ENCODE measurements at places on chromosomes 13 and 19. TPM values are rescaled to one million over a fixed set of nuclear protein-coding genes. Genes with fewer than 3 reads are reported as not detected.

- H3K27ac ChIP-seq = no peak overlapping the region
- H3K4me1 ChIP-seq = no peaks in the 10 kb centered on the region
- no peak overlapping the region for H3K4me3 ChIP-seq
- H3K27me3 ChIP-seq = no peaks in the 10 kb centered on the region
- H3K36me3 ChIP-seq = no peaks in the 10 kb centered on the region
- DNase-seq = no peak
These were observed 99.0 kb upstream of the MRI1 start for GRCh38 chr19:13665125-13665905.

GRCh38 chr19:14048443-14049153, 13.3 kb downstream of the PALM3 start:
- no peaks in the 10 kb centered on the region for H3K4me1 ChIP-seq
- H3K27me3 ChIP-seq = no peaks in the 10 kb centered on the region
- H3K4me3 ChIP-seq = no peak overlapping the region

TMEM190 gene
- total RNA-seq = 0.33 TPM

DNA sequence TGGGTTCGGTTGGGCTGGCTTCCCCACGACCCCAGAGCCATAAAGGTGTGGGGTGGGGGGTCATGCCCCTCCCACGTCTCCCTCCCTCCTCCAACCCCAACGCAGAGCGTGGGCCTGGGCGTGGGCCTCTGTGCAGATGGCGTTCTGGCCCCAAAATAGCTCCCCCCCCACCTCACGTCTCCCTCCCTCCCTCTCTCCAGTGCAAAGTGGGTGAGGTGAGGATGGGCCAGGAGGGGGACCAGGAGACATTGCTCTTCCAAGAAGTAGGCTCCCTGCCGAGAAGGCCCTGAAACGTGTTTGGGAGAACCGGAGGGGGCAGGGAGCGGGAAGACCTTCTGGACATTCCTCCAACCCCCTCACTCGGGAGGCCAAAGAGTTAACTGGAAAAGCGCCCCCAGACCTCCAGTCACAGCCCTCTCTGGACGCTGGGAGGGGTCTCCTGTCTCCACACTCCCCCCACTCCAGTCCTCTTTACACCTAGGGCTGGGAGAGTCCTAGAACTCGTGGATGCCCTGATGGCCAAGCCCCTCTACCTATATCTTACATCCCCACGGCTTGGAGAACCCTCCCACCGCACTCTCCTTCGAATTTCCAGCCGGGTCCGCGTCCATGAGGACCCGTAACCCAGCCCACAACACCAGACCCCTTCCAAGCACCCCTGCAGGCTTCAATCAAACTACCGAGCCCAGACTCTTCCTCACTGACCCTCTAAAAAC, 855 bp downstream of the UNC13A start:
- H3K27ac ChIP-seq = peak overlapping the region; percentile 93
- H3K4me3 ChIP-seq = peak overlapping the region; percentile 99
- peaks cover 3% of the 10 kb centered on the region for H3K36me3 ChIP-seq
- peak; percentile 59 for DNase-seq
- H3K4me1 ChIP-seq = peaks cover 18% of the 10 kb centered on the region

UBL5 gene
- total RNA-seq = 411 TPM

EXOC3L2 gene
- 2.7 TPM for total RNA-seq

UNC13A gene
- 42.9 TPM for total RNA-seq

- H3K27ac ChIP-seq = peak overlapping the region; percentile 99
- no peaks in the 10 kb centered on the region for H3K27me3 ChIP-seq
- no peak overlapping the region for H3K4me3 ChIP-seq
- no peak for DNase-seq
These were observed 6.2 kb downstream of the ZC3H4 start for GRCh38 chr19:47107202-47107952.

C13orf42 gene
- 7.0 TPM for total RNA-seq

DNA sequence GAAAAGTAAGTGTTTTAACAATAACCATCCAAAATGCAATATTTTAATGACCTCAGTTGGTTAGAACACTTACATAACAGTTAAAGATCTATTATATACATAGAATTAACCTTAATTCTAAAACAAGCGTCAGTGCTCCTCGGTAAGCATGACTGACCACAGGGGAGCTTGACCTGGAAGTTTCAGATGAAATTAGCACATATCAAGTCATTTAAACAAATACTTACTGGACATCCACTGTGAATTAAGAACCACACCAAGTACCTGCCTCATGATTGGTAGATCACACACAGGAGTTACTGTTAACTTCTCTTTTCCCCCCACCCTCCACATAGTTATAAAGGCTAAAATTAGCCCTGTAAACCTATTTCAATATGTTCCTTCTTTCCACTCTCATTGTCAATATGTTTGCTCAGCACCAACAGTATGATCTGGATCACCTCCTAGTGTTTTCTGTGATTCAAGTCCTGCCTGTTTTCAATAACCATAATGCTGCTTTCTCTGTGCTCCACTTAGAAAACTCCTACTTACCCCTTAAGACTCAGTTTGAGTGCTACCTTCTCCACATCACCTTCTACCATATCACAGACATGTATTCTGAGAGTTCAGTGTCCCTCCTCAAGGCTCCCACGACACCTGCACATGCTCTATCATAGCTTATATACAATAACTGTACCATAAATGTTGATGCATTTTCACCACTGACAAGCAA, 209.0 kb downstream of the VWA8 start:
- no peak for DNase-seq
- no peaks in the 10 kb centered on the region for H3K4me1 ChIP-seq
- H3K4me3 ChIP-seq = no peak overlapping the region
- peaks cover 45% of the 10 kb centered on the region for H3K36me3 ChIP-seq
- H3K27ac ChIP-seq = no peak overlapping the region

- peak within 1 kb of the TSS; percentile 89 for H3K4me3 ChIP-seq
- no peaks in the 10 kb centered on the region for H3K27me3 ChIP-seq
- H3K4me1 ChIP-seq = peaks cover 31% of the 10 kb centered on the region
- peak; percentile 100 for DNase-seq
- peak within 1 kb of the TSS; percentile 95 for H3K27ac ChIP-seq
- H3K36me3 ChIP-seq = peaks cover 8% of the 10 kb centered on the region
These were observed at the start of gene DDA1 for GRCh38 chr19:17309198-17309964. DDA1 (plus strand) TSS chr19:17309563; CDS start chr19:17309655, 92 bp downstream.

DDX39A gene
- 105 TPM for total RNA-seq

YJEFN3 gene
- total RNA-seq = 11.9 TPM

POU4F1 gene
- total RNA-seq = 0.11 TPM

DNA sequence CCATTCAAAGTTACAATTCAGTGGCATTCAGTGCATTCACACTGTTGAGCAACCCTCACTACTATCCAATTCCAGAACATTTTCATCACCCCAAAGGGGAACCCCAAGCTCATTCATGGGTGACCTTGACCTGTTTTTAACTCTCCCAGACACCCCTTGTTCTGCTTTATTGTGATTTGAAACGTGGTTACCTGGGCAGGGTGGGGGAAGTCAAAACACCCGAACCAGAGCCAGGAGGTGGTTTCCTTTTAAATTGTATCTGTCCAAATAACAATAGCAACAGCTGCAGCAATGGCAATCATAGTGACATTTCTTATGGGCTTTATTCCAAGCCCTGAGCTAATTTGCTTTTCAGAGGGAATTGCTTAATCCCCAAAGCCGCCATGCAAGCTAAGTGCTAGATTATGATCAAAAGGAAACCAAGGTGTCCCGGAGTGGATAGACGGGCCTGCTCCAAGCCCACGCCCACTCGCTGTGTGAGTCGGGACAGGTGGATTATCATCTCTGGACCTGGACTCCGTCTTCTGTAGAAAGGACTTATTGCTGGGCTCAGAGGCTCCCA, 6.1 kb downstream of the PTGIR start:
- peaks cover 14% of the 10 kb centered on the region for H3K4me1 ChIP-seq
- peaks cover 3% of the 10 kb centered on the region for H3K27me3 ChIP-seq
- no peak for DNase-seq

VSTM1 gene
- total RNA-seq = not detected

PTH2 gene
- 1.7 TPM for total RNA-seq

DNA sequence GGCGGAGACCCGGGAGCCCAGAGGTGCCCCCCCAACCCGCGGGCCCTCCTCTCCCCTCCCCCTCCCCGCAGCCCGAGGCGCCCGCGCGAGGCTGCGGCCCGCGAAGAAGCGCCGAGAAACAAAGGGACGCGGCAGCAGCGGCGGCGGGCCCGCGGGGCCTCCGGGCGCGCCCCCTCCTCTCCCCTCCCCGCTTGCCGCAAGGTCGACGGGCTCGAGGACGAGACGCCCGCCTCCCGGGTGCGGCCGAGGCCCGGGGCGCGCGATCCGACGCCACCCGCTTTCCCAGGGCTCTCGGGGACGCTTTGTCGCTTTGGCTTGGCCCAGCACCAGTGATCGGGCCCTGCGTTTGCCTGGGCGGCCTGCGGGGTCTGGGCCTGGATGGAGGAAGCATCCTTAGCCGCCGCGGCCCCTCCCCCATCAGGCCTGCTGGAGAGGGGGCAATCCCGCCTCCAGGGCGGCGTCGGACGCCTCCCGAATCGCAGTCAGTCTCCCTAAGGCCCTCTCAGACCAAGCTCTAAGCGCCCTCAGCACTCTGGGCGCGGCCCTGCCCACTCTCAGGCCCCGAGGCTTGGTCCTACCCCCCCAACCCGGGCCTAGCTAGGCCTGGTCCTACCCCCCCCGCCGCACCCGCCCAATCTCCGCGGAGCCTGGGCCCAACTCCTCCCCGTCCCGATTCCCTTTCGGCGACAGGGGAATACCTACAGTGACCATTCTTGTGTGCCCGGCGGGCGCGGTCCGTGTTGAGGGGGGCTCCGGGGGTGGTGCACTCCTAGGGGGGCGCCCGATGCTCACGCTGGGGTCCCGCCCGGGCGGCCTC, 740 bp downstream of the ELAVL3 start:
- peaks cover 55% of the 10 kb centered on the region for H3K27me3 ChIP-seq
- H3K27ac ChIP-seq = no peak overlapping the region
- peaks cover 13% of the 10 kb centered on the region for H3K4me1 ChIP-seq
- no peak overlapping the region for H3K4me3 ChIP-seq
- H3K36me3 ChIP-seq = no peaks in the 10 kb centered on the region

DNA sequence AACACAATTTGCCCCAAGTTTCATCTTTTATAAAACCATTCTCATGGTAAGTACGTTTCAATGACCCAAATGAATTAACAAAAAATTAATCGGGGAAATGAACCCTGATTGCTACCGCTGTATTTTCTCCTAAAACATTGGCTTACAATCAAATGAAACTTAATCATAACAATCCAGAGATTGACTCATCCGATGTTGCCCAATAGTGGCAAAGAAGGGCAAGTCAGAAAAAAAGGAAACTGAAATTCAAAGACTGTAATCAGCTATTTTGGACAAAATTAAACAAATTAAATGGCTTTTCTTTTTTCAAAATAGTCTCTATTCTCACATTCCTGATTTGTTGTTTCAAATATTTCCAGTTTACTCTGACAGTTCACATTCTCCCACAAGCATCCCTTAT, 3.9 kb upstream of the ACOD1 start:
- H3K36me3 ChIP-seq = no peaks in the 10 kb centered on the region
- H3K27ac ChIP-seq = no peak overlapping the region
- H3K4me1 ChIP-seq = no peaks in the 10 kb centered on the region
- no peak overlapping the region for H3K4me3 ChIP-seq
- no peaks in the 10 kb centered on the region for H3K27me3 ChIP-seq

ZNF285 gene
- 2.6 TPM for total RNA-seq

DNA sequence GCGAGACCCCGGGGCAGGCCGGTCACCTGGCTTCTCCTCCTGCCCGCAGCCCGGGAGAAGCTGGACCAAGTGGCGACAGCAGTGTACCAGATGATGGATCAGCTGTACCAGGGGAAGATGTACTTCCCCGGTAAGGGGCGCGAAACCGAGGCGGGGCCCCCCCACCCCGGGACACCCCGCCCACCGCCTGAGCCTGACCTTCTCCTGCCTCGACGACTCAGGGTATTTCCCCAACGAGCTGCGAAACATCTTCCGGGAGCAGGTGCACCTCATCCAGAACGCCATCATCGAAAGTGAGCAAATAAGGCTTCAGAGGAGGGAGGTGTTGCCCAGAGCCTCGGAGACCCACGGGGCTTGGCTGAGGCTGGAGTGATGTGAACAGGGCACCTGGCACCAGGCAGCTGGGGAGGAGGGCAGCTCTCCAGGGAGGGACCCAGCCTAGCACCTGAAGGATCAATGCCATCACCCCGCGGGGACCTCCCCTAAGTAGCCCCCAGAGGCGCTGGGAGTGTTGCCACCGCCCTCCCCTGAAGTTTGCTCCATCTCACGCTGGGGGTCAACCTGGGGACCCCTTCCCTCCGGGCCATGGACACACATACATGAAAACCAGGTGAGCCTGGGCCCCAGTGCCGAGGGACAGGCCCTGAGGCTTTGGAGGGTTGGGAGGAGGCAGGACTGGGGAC, 629 bp downstream of the IZUMO4 start:
- H3K27ac ChIP-seq = no peak overlapping the region
- H3K4me3 ChIP-seq = peak overlapping the region; percentile 70
- H3K4me1 ChIP-seq = peaks cover 5% of the 10 kb centered on the region
- H3K27me3 ChIP-seq = no peaks in the 10 kb centered on the region
- DNase-seq = no peak
- peaks cover 14% of the 10 kb centered on the region for H3K36me3 ChIP-seq

Measured in WTC11 (cell line).